Vagina (tissue), 2 donors: ENCODE measurements at places on chromosomes 3 and 15.
A peak's percentile ranks its signal among the peaks of the same experiment; 100 is the strongest.

DNA sequence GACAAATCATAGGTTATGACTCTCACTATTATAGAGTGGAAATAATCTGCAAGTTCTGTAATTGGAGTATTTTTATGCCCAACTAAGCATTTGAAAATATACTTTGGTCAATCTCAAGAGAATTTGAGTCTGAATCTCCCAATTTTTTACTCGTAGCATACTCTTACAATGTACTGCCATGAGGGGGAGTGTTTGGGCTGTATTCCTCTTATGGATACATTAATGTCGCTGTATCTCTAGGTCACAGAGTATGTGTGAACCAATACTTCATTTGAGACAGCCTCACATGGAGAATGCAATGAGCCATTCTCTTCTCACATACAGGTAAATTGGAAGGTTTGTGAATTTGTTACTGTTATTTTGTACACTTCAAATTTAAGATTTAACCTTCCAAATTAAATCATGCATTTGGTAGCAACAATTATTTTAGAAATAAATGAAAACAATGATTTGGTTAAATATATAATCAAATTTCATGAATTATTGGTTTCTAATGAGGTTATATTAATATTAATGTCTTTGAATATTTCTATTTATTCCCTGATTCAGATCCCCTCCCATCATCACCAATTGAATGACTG lies 5.5 kb upstream of the CD200 start:
- no peak for DNase-seq

DNA sequence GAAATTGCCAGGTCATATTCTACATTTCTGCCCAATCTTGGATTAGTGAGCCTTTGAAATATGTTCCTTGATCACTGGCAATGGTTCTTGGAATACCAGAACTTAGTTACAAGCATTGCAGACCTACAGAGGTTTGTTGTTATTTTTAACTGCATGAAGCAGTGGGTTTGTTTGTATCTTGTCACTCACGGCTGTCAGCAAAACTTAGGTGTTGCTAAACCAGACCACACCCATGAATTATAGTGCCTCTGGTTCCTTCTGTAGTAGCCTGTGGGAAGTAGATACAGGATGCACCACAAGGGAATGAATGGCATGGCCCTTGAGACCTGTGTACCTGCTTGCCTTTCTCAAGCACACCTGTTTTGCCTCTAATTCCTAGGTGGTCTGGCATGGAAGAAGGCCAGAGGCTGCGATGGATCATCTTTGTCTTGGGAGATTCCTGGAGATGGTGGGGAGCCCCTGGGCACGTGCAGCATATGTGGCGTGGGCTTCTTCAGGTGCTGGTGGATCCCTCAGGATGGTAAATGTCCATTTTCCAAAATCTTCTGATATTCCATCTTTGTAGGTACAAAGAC lies 138.8 kb downstream of the SNRPN start:
- DNase-seq: peak; percentile 77

GRCh38 chr3:150130404-150131100 lies 159.9 kb upstream of the PFN2 start:
- DNase-seq: no peak

DNA sequence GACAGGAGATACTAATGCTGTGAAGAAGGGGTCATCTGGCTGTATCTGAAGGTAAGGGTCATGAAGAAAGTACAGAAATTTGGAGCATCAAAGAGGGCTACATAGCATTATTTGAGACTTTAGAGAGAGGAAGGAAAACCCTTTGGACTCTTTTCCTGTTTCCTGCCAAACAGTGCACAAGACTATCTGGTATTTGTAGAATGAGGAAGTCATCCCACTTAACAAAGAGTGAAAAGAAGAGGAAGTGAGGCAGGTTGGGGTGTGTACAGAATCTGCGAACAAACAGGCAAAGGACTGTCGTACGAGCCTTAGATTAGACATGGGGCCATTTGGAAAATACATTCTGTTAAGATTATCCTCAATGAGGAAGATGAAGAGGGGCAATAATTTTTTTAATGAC lies 546.8 kb upstream of the EPHA6 start:
- no peak for DNase-seq

- DNase-seq: no peak
Measured at GRCh38 chr3:10364806-10365205, 43.9 kb upstream of the SEC13 start.

- DNase-seq: no peak
Measured at GRCh38 chr3:117322866-117323265, 613.3 kb downstream of the TUSC7 start.

- DNase-seq: no peak
Measured at GRCh38 chr15:77018796-77019505, 24.0 kb downstream of the PSTPIP1 start.

GRCh38 chr15:51093839-51094605 lies 684 bp downstream of the TNFAIP8L3 start:
- DNase-seq: no peak

- DNase-seq: no peak
Measured at GRCh38 chr3:76997733-76998132, 42.2 kb upstream of the ROBO2 start.

GRCh38 chr3:158453865-158454264 lies 117.1 kb upstream of the MLF1 start:
- DNase-seq: no peak

- DNase-seq: no peak
Measured at GRCh38 chr3:58236527-58237237, 910 bp upstream of the ABHD6 start.

DNA sequence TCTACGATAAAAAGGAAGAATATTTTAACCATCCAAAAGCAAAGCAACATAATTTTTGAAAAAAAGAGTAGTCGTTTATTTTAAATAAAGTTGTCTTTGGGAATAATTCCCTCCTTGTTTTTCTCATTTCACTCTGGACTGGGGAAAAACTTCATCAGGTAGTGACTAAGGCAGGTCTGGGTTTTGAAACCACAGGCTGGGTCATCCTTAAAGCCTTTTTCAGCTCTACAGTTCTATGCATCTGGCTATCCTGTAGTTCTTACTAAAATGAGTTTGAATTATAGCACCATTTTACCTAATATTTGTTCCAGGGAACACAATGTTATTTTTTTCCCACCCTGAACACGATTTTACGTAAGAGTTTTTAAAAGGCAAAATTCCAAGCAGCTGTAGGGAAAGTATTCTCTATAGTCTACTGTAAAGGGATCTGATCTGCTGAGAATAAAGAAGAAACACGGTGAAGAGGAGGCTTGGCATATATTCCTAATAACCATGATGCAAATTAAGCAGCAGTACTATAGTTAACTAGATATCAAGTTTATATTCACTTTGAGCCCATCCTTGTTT lies 107.7 kb downstream of the OSBPL10 start:
- no peak for DNase-seq

DNA sequence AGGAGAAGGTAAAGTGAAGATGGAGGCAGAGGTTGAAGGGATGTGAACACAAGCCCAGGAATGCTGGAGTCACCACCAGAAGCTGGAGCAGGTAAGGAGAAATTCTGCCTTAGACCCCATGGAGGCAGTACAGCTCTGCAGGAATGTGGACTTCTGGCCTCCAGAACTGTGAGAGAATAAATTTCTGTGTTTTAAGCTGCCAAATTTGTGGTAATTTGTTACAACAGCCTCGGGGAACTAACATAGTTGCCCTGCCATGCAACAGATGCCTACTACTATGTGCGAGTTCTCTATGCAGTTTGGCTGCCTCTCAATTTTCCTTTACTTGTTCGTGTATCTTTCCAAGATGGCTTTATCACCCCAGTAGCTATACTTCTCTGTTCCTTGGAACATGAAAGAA lies 394.1 kb downstream of the TUSC7 start:
- DNase-seq: no peak

GRCh38 chr3:58116161-58116955 lies 94.4 kb downstream of the DNASE1L3 start:
- DNase-seq: no peak

GRCh38 chr3:171189394-171190080 lies 163.0 kb upstream of the SLC2A2 start:
- no peak for DNase-seq

DNA sequence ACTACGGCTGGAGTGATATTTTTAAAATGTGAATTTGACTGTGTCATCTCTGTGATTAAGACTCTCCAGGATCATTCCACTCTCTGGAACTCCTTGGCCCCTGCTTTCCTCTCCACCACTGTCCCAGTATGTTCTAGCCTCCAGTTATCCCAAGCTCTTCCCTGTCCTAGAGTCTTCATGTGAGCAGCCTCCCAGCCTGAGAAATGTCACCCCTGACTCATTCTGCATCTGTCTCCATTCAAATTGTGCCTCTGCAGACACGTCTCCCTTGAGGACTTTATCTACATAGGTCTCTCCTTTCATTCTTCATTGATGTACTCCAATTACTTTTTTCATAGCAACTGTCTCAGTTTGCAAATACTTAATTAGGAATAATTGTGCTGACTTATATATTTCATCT lies 317.7 kb upstream of the ADAMTS9 start:
- DNase-seq: no peak

GRCh38 chr3:141476033-141476432 lies 10.8 kb upstream of the RASA2 start:
- DNase-seq: no peak

DNA sequence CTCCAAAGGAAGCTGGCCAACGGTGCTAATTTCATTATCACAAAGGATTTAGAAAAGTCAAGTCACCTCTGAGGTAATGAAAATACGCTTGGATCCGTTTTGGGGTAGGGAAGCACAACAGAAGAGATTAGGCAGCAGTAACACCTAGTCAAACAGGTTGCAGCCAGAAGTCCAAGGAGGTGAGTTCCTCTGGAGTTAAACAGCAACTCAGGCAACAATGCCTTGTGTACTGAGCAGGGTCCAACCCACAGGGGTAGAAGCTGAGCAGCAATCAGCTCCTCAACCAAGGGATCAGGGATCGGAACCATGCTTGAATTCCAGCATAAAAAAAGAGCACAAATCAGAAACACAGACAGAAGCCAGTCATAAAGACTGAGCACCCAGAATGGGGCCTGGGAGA lies 88.1 kb upstream of the SPRED1 start:
- no peak for DNase-seq

DNA sequence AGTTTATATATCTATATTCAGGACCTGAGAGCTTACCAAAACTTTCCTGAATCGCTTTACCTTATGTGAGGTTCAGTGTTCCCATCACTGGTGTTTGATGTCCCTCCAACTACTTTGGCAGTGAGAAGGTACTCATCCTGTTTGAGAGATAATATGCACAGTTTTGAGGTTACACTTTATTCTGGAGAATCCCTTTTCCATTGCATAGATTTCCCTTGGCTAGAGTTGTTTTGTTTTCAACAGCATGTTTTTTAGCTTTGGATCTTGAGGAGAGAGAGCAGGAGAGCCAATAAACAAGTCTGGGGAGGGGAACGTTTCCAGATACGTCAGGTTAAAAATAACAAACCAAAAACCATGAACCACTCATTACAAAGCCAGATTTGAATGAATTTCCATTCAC lies 33.6 kb downstream of the CD200 start:
- DNase-seq: no peak

GRCh38 chr3:1091286-1091685 lies 1.5 kb upstream of the CNTN6 start:
- DNase-seq: no peak

GRCh38 chr3:74214286-74214685 lies 400.2 kb downstream of the CNTN3 start:
- no peak for DNase-seq

GRCh38 chr3:114428044-114428595 lies 134.3 kb downstream of the TIGIT start:
- no peak for DNase-seq

GRCh38 chr3:14410503-14411165 lies 8.2 kb downstream of the SLC6A6 start:
- DNase-seq: no peak

DNA sequence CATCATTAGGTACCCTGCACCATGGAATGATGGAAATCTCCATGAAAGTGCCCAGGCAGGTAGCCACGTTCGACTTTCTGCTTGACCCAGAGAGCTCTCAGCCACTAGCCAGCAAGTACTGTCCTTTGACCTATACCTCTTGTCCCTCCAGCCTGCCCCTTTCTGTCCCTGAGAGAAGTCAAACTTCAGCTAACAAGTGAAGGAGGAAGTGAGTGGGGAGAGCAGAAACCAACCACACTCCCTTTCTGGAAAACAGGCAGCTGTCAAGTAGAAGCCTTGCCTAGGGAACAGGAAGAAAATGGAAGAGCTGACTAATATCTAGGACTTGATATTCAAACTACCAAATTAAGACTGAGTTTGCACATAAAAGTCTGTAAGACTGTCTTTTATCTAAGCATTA lies 30.3 kb upstream of the FSTL1 start:
- DNase-seq: peak; percentile 56

- no peak for DNase-seq
Measured at GRCh38 chr3:174495311-174495710, 363.8 kb upstream of the NAALADL2 start.
